T-helper 2 cell (primary cell): ENCODE measurements at places on chromosomes 4 and X.

GRCh38 chrX:122850326-122850725, 333.8 kb upstream of the GRIA3 start:
- DNase-seq: no peak

GRCh38 chr4:186844059-186844681, 120.5 kb upstream of the FAT1 start:
- DNase-seq: no peak

- DNase-seq: no peak
Observed at GRCh38 chr4:26093551-26093950, 179.5 kb downstream of the SMIM20 start.

DNA sequence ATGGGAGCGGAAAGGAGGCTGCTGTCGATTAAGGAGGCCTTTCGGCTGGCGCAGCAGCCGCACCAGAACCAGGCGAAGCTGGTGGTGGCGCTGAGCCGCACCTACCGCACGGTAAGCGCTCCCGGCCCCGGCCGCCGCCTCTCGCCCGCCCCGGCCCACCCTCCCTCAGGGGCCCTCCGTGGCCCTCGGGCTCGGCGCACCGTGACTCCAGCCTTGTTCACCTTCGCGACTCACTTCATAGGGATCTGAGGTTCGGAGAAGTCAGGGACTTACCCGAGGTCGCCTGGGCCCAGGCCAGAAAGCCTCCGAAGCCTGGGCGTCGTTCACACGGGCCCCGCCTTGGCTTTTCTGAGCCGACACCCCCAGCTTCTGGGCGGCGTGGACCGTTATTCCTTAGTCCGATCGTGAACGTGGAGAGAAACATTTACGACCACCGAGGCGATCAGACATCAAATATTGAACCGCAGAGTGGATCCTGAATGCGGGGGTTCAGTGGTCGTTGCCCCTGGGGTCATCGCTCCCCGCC, 362 bp downstream of the NCAPG start:
- DNase-seq: peak; percentile 59

GRCh38 chr4:74315376-74315775, 7.1 kb downstream of the EPGN start:
- DNase-seq: no peak

- DNase-seq: no peak
Observed at GRCh38 chr4:39032218-39033085, at the start of gene TMEM156. TMEM156 (minus strand) TSS chr4:39032409; CDS start chr4:39032313, 96 bp downstream.

DNA sequence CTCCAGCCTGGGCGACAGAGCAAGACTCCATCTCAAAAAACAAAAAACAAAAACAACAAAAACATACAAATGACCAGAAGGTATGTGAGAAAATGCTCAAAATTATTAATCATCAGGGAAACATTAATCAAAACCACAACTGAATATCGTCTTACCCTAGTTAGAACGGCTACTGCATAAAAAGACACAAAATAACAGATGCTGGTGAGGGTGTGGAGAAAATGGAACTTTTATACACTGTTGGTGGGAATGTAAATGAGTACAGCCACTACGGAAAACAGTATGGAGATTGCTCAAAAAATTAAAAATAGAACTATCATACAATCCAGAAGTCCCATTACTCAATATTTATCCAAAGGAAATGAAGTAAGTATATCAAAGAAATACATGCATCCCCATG, 27.3 kb downstream of the IQCM start:
- DNase-seq: no peak

GRCh38 chr4:109820563-109820962, 5.0 kb downstream of the GAR1 start:
- DNase-seq: no peak

GRCh38 chr4:94804650-94805049, 46.9 kb downstream of the BMPR1B start:
- no peak for DNase-seq

- no peak for DNase-seq
Observed at GRCh38 chr4:54863571-54864255, 206.0 kb downstream of the KIT start.

- no peak for DNase-seq
Observed at GRCh38 chr4:29588617-29589016, 1131.6 kb upstream of the PCDH7 start.

- no peak for DNase-seq
Observed at GRCh38 chr4:72809208-72809607, 240.2 kb upstream of the ADAMTS3 start.

- DNase-seq: no peak
Observed at GRCh38 chrX:84717343-84717742, 215.1 kb upstream of the HDX start.

- DNase-seq: no peak
Observed at GRCh38 chr4:40585201-40585799, 44.4 kb downstream of the RBM47 start.
